Right lung (tissue), 10 donors: ENCODE measurements at places on chromosomes 4 and X. TPM values are rescaled to one million over a fixed set of nuclear protein-coding genes. Genes with fewer than 3 reads are reported as not detected.

DNA sequence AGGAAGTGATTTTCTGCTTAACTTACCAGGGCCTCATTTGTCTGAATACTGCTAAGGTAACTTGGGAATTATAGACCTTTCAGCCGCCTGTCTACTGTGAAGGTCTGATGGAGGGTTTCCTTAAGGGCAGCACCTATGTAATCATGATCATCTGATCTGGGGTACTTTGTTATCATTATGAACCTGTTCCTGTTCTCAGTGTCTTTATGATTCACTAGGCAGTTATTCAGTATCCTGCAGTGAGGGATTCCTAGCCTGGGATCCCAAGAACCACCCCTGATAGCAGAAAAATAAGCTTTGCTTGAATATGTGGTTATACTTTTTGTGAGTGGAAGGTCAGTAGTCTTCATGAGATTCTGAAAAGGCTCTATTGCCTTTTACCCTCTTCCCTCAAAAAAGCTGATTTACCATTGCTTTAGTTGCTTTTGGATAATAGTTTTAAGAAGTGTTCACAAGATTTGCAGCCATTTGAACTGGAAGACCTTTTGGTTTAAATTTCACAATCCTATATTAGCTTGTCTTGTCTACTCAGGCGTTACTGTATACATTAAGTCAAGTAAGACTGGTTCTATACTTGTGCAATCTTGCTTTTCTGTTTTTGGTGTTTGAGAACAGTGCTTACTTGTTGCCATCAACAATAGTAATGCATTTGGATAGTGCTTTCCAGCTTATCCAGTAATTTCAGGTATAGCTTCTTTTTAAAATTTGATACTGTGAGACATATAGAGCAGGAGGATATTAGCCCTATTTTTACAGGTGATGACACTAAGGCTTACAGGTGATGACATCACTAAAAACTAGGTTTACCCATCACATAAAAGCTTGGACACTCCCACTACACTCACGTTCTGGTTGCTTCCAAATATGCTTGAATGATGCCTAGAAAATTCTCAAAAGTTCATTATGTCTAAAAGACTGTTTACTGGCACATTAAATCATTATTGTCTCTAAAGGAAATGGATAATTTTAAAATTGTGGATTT, 60.0 kb downstream of the FHIP1A start:
- DNase-seq, result no peak

DNA sequence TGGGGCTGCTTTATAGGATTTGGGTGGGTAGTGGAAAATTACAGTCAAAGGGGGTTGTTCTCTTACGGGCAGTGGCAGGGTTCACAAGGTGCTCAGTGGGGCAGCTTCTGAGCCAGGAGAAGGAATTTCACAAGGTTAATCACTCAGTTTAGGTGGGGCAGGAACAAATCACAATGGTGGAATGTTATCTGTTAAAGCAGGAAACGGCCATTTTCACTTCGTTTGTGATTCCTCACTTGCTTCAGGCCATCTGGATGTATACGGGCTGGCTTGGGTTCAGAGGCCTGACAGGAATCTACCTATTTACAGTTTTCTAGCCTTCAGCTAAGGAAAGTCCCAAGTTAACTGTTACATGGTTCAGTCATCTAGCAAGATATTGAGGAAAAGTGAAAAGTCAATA, 1003.5 kb downstream of the STPG2 start:
- DNase-seq, result no peak

GRCh38 chr4:88177983-88178625, 19.7 kb upstream of the ABCG2 start:
- no peak for DNase-seq

DNA sequence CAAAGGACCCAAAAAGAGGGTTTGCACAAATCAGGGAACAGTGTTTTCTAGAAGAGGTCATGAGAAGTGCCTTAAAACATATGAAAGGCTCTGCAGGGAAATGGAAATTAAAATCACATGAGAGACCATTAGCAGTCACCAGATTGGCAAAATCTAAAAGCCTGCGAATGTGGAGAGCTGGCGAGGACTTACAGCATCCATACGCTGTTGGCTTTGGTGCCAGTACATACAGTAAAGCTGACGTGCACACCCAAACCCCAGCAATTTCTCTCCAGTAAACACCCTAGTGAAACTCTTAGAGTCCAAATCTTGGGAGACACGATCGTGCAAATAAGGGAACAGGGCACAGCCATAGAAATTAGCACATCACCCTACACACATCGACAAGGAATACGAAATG, 25.4 kb upstream of the PPP2R2C start:
- no peak for DNase-seq

Gene ARHGAP6
- polyA plus RNA-seq, result 25.1 TPM

Gene NALF2
- 0.10 TPM for polyA plus RNA-seq

DNA sequence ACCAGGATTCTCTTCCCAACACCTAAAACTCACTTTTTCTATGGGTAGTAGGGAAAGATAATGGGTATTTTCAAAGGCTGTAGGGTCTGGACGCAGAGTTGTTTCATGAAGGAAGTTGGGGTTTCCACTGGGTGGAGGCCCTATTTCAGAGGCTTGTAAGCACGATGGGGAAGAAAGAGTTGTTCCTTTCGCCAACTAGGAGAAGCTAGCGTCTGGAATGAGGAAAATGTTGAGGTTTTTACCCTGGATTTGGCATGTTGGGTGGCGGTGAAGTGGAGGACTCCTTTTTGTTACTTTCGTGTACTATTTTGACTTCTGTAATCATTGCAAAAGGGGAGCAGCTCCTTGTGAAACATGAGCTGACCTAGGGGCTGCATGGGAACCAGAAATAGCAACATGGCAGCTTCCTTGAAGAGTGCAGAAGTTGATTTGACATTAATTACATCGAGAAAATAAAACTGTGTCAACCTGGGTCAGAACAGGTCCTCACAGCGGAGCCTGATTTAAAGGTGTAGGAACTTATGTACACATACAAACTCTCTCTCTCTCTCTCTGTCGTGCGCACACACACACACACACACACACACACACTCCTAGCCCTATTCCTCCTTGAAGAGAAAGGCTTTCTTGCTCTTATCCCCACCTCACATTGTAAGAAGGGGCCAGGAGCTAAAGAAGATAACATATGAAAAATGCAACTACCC, 19.1 kb downstream of the VSIG4 start:
- DNase-seq, result no peak

DNA sequence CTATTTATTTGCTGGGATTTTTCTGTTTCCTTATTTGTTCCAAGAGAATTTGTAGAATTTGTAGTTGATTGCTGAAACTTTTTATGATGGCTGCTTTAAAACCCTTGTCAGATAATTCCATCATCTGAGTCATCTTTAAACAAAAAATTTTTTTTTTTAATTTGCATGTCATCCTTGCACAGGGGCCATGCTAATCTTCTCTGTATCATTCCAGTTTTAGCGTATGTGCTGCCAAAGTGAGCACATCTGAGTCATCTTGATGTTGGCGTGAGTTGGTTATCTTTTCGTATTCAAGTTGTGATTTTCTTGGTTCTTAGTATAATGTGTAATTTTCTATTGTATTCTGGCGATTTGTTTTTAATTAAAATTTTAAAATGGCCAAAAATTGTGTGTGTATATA, 18.7 kb upstream of the ZNF157 start:
- no peak for DNase-seq

GRCh38 chr4:44662623-44663005, 11.2 kb upstream of the YIPF7 start:
- no peak for DNase-seq

Gene MTNR1A
- not detected for polyA plus RNA-seq

DNA sequence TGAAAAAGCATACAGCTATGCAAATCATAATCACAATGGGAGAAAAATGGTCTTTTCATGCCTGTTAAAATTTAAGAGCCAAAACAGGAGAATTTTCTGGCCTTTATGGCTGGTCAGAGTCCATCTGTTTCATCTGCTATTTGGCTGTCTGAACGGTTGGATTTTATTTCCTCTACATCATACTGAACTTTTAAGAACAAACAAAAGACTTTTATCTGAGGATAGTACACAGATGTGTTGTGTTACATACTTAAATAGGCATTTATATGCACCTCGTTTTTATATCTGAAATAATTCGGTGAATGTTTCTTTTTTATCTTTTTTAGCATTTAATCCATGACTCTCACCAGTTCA, 18.0 kb upstream of the WWC2 start:
- no peak for DNase-seq
